Urinary bladder (tissue), 4 donors: ENCODE measurements at places on chromosomes 6 and 20. TPM values are rescaled to one million over a fixed set of nuclear protein-coding genes. Genes with fewer than 3 reads are reported as not detected.

DNA sequence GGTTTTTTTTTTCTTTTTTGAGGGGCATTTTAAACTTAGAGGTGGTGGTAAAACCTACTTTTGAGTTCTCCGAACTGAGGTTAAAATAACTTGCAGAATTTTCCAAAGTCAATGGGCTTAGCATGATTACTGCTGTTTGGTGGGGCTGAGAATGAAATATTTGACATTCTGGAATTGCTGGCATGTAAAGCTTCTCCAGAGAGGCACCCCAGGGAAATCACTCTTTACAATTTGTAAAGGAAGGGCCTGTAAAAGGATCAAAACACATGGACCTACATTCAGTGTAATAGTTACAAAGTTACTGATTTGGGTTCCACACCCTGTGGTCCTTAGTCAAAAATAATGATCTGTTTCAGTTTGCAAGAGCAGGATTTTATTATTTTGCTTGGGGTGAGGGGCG, 5.5 kb downstream of the FAM217B start:
- DNase-seq: no peak

DNA sequence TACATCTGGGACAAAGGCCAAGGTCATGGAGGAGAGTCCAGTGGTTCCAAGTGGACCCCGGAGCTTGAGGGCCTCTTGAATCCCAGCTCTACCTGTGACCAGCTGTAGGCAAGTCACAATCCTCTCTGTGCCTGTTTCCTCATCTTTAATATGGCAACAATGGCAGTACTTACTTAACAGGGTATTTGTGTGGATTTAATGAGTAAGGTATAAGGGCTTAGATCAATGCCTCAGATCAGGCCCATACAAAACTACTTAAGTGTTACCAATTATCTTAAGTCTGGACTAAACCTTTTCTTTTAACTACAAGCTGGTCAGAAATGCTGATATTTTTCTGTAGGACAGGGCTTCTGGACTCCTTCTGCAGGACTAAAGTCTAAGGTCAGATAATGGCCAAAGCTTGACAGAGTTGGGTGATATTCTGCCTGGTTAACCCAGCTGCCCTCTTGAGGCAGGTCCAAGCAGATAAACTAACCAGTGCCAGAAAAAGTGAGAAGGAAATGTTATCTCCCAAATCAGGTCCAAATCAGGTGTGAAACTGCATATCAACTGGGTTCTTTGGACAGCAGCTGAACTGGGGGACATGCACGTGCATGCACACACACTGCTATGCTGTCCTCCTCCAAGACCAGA, 2.2 kb downstream of the SULF2 start:
- no peak for DNase-seq

TMC2 gene
- 0.16 TPM for total RNA-seq

DNA sequence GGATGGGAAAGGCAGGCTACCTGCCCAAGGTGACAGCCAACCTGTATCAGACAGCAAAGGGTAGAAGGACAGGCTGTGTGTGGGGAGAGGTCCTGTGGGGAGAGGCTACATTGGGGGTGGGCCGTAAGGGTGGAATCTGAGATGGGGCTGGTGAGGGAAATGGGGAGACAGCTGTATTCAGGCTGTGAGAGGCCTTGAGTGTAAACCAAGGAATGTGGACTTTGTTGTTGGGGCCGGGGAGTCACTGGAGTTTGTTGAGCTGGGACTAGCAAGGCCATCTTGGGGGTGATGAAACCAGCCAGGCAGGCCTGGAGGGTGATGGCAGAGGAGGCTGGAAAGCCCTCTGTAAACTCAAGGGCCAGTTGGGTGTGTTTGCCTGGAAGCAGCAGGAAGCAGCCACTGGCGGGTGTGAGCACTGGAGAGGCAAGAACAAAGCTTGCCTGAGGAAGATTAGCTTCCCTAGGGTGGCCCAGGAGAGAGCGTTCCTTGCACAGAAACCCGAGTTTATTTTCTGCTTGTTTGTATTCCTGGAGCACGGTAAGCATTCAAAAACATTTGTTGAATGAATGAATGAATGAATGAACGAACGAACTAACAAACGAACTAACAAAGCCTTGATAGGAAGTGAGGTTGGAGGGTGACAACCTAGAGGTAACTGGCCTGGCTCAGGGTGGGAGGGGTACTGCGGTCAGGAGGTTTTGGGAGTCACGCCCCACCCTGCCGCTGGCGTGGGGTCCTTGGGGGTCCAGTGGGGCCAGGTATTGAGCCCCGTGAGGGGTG, 18.9 kb downstream of the TTBK1 start:
- DNase-seq: no peak

GRCh38 chr20:53647286-53647821, 53.7 kb upstream of the ZNF217 start:
- no peak for DNase-seq

TFAP2C gene
- 1.8 TPM for total RNA-seq

PROKR2 gene
- not detected for total RNA-seq

GRCh38 chr6:54267798-54268197, 40.4 kb upstream of the TINAG start:
- DNase-seq: no peak
